Effector memory CD4-positive, alpha-beta T cell (primary cell): ENCODE measurements at places on chromosomes 4 and X.

GRCh38 chr4:181944527-181944926 is 298.7 kb upstream of the TENM3 start:
- no peak overlapping the region for H3K27ac ChIP-seq
- H3K36me3 ChIP-seq = no peaks in the 10 kb centered on the region
- no peaks in the 10 kb centered on the region for H3K27me3 ChIP-seq

GRCh38 chr4:8269535-8270417 is at the start of gene HTRA3:
HTRA3 (plus strand) TSS chr4:8269754; CDS start chr4:8269969, 215 bp downstream.
- peaks cover 14% of the 10 kb centered on the region for H3K27me3 ChIP-seq
- DNase-seq = no peak
- H3K4me3 ChIP-seq = no peak within 1 kb of the TSS
- H3K27ac ChIP-seq = no peak within 1 kb of the TSS
- H3K36me3 ChIP-seq = no peaks in the 10 kb centered on the region

DNA sequence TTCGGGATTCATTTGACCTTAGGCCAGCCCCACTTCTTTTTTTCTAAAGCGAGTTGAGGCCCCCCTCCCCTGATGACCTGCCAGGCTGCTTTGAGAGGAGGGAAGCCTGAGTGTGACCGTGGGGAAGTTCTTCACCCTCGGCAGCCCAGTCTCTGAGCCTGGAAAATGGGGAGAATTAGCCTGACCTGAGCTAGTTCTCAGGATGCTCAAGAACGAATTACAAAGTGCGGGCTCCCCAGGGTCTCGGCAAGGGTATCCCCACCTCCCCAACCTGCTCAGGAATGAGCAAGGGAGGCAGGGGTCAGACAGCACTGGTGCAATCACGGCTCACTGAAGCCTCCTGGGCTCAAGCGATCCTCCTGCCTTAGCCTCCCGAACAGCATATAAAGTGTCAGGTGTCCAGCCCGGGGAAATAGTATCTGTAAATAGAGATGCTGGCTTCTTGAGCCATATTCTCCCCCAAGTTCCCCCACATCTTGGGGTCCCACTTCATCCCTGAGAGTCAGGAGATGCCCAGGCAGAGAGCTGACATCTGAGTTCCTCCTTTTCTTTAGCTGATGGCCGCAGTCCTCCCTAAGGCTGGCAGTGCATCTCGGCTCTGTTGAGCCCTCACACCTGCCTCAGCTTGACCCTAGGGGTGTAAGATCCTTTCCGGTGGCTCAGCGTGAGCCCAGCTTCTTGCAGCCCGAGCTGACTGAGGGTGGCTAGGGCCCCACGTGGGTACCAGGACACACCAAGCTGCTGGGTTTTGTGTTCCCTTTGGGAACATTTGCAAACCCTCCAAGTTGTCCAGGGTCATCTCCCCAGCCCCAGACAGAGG is 1.6 kb downstream of the DUSP9 start:
- H3K4me1 ChIP-seq = peaks cover 6% of the 10 kb centered on the region
- no peak for DNase-seq
- H3K4me3 ChIP-seq = no peak overlapping the region
- no peak overlapping the region for H3K27ac ChIP-seq
- H3K27me3 ChIP-seq = peaks cover 22% of the 10 kb centered on the region
- no peaks in the 10 kb centered on the region for H3K36me3 ChIP-seq

- no peaks in the 10 kb centered on the region for H3K4me1 ChIP-seq
- H3K27me3 ChIP-seq = no peaks in the 10 kb centered on the region
- no peak for DNase-seq
These were observed 62.7 kb upstream of the GRID2 start for GRCh38 chr4:92241094-92241493.

DNA sequence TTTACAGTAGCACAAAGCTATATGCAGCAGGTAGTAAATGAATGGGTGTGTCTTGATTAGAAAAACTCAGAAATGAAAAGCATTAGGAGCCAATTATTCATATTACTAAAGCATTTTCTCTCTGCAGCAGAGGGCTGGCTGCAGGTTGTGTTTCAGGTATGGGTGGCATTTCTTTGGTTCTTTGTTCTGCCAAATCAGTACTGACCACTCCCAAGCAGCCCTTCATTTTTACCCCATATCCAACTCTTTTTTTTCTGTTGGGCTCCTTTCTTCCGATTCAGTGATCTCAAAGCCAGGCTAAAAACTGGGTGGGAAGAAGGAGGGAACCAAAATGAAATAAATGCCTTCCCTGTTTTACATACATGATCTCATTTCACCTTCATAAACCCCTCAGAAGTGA is 162.3 kb downstream of the SPRY1 start:
- no peaks in the 10 kb centered on the region for H3K4me1 ChIP-seq
- no peak overlapping the region for H3K4me3 ChIP-seq
- H3K27ac ChIP-seq = no peak overlapping the region
- H3K36me3 ChIP-seq = no peaks in the 10 kb centered on the region
- no peaks in the 10 kb centered on the region for H3K27me3 ChIP-seq

DNA sequence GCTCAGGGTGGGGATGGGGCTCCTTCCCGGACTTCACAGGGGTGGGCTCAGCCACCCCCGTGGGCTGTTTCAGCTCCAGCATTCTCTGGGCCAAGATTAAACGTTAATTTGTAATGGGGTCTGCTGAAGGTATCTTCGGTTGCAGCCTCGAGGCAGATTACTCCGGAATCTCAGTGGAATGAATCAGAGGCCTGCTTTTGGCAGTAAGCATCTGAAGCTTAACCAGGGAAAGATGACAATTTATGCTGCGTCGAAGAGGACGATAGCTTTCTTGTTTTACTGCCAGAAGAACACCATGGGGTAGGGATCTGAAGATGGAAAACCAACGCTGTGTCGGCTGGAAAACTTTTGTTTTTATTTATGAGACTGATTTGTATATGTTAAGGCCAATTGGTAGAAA is 129.2 kb upstream of the MSX1 start:
- H3K36me3 ChIP-seq = no peaks in the 10 kb centered on the region
- H3K27me3 ChIP-seq = no peaks in the 10 kb centered on the region

GRCh38 chr4:172048666-172049065 is 235.5 kb downstream of the GALNTL6 start:
- no peak for DNase-seq
- H3K27ac ChIP-seq = no peak overlapping the region
- H3K4me3 ChIP-seq = no peak overlapping the region
- no peaks in the 10 kb centered on the region for H3K27me3 ChIP-seq
